ENCODE measurements at places on chromosomes 4 and X. TPM values are rescaled to one million over a fixed set of nuclear protein-coding genes. Genes with fewer than 3 reads are reported as not detected.

The ZNF732 gene
- 1.6 TPM for total RNA-seq

The STK26 gene
- 137 TPM for total RNA-seq

The RNF212 gene
- total RNA-seq: 13.5 TPM

The NLRP2B gene
- total RNA-seq: not detected

The BDH2 gene
- 96.7 TPM for total RNA-seq

The CYP2U1 gene
- total RNA-seq: 14.7 TPM

The TMEM47 gene
- 75.0 TPM for total RNA-seq

The CCKAR gene
- total RNA-seq: not detected

The KLHL4 gene
- total RNA-seq: 1.5 TPM

The ATRX gene
- 71.5 TPM for total RNA-seq

The TRPC3 gene
- total RNA-seq: 0.59 TPM

The CORIN gene
- 6.7 TPM for total RNA-seq

The USP17L17 gene
- not detected for total RNA-seq

The RTL5 gene
- 2.4 TPM for total RNA-seq

The SERPINA7 gene
- not detected for total RNA-seq

The AKAP4 gene
- not detected for total RNA-seq

The ANKRD50 gene
- 17.7 TPM for total RNA-seq

The VCX2 gene
- total RNA-seq: not detected

The GABRG1 gene
- not detected for total RNA-seq

The HS6ST2 gene
- 2.1 TPM for total RNA-seq

The AIFM1 gene
- 21.2 TPM for total RNA-seq

The RENBP gene
- total RNA-seq: 2.4 TPM

The EGF gene
- total RNA-seq: 1.5 TPM

The UGT2A3 gene
- total RNA-seq: not detected

The OTUD6A gene
- total RNA-seq: not detected

The S100G gene
- total RNA-seq: not detected

The SPANXD gene
- total RNA-seq: not detected

The CXCL6 gene
- 4.1 TPM for total RNA-seq

The EPHA5 gene
- 10.4 TPM for total RNA-seq

The TSC22D3 gene
- 101 TPM for total RNA-seq

The ASB12 gene
- total RNA-seq: 0.34 TPM

The PTPN13 gene
- 29.7 TPM for total RNA-seq

The BST1 gene
- total RNA-seq: 1.5 TPM

The MSANTD1 gene
- total RNA-seq: 1.3 TPM

The AFAP1 gene
- total RNA-seq: 9.2 TPM

The CAMK2D gene
- total RNA-seq: 95.3 TPM

The PROM1 gene
- 0.51 TPM for total RNA-seq

The TECRL gene
- not detected for total RNA-seq

The AWAT2 gene
- not detected for total RNA-seq

The KLB gene
- not detected for total RNA-seq

The EOLA2 gene
- 15.4 TPM for total RNA-seq

The UNC5C gene
- total RNA-seq: 3.3 TPM

The DIPK2B gene
- 36.2 TPM for total RNA-seq

The IRAK1 gene
- 20.7 TPM for total RNA-seq

The TSPAN6 gene
- 27.4 TPM for total RNA-seq

The ATOH1 gene
- total RNA-seq: under 0.01 TPM

The GPR50 gene
- total RNA-seq: 0.82 TPM

The MID2 gene
- total RNA-seq: 32.6 TPM

The GUCY1A1 gene
- total RNA-seq: 50.3 TPM

Measured in uterus (tissue), 4 donors.